ENCODE measurements at places on chromosomes 7 and 10.
A peak's percentile ranks its signal among the peaks of the same experiment; 100 is the strongest.

DNA sequence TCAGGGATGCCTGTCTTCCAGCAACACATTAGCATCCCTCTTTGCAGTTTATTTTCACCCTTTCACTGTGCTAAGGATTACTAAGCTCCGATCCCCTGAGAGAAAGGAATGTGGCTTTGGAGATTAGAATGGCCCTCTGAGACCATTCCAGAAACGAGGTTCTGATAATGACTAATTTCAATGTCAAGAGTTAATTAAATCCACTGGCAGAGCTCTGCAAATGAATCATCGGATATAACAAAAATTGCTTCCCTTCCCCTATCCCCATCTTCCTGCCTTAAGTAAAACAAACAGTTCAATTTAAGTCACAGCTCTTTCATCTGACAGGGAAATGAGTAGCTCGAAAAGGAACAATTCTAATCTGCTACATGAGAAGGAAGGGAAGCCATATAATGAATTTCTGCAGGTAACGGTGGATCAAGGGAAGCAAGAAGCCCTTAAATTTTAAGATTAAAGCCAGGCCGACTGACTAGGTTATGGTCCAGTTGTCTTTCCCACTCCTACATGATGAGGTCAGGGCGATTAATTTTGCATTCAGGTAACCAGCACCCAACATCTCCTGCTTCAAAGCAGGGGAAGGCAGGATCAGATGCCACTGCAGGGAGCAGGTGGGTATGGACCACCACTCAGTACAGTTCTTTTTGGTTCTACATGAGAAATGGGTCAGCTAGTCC lies 50.5 kb downstream of the MALSU1 start:
- DNase-seq, result no peak

DNA sequence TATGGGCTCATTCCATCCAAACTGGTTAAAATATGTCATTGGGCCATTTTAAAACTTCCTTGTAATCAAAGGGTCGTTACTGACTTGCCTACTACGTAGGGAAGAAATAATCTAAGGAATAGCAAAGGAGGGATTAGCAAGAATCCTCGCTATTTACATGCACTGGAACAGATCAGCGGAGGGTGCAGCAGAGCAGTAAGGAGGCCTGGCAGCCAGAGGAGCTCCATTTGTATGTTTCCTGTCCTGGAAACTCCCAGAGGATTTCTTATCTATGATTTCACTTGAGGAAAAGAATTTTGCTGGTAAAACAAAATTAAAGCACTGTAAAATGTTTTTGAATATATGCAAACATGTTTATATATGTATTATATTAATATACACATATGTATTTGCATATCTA lies 107.3 kb downstream of the TPK1 start:
- DNase-seq, result no peak

DNA sequence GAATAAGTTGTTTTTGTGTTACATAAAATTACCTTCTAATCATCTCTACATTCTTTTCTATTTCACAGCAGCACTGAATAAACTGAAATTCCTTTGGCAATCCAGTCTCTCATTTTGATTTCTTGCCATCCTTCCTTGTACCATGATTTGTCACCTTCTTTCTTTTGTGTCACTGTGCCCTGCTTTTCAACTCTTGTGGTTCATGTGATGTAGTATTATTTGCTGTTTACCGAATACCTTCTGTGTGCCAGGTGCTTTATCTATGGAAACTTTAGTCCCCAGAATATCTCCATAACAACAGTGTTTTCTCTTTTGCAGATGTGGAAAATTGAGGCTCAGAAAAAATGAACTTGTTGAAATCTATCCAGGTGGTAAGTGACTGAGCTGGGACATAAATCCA lies 220.3 kb downstream of the STK31 start:
- no peak for DNase-seq

DNA sequence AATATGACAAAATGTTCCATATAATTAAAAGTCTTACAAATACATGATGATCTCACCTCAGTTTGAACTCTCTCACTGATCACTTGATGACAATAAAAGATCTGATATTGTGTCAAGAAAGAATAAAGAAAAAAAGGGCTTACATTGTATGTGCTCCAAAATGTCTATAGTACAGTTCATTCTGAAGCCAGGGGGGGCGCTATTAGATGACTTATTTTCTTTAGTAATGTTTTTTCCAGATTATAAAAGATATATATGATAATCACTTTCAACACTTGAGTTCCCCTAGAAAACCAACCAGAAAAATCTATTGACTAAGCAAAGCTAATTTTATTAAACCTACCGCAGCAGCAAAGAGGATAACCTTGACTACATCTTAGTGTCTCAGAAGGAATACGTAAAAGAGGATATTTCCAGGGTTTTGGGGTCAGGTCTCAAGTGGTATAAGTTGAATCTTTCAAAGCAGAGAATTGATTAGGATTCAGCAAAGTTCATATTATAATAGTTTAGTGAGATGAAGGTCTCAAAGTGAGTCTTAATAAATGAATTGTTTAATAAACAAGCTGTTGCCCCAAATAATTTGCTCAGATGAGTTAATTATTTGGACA lies 55.8 kb downstream of the PTN start:
- DNase-seq, result no peak

GRCh38 chr7:155141562-155141961 lies 71.4 kb downstream of the HTR5A start:
- DNase-seq, result no peak

DNA sequence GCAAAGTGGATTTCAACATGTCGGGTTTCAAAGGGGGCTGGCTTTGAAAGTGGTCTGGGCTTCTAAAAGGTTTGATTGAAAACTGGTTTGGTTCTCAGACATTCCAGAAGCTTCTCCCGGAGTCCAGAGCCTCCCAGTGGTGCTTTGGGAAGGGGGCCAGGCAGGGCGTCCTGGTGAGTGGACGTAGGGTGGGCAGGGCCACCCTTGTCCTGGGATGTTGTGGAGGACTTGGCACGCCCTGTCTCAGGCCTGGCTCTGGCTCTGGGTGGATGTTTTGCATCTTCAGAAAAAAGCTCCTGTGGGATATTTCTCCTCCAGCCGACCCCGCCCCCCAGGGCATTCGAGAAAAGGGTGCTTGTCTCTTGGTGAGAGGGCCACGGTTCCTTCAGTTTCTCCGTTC lies 31.2 kb downstream of the GRIFIN start:
- no peak for DNase-seq

GRCh38 chr10:120824881-120825309 lies 26.3 kb upstream of the WDR11 start:
- no peak for DNase-seq

GRCh38 chr10:116111483-116112095 lies 161.4 kb downstream of the GFRA1 start:
- no peak for DNase-seq

DNA sequence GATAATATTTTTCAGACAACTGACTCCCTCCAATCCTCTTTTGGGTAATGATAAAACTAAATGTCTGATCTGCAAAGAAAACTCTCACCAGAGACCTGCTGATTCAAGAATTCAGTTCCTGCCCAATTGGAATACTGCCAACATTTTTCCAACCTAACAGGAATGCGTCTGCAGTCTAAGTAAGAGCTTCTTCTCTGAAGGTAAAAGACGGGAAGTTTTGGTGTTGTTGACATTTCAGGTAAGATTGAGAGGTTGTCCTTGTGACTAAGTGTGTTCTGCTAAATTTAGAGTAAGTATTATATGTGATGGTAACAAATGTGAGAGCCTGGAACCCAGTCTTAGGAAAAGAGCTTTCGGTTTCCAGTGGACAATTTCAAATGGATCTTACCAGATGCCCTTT lies 17.6 kb downstream of the IFIT5 start:
- no peak for DNase-seq

DNA sequence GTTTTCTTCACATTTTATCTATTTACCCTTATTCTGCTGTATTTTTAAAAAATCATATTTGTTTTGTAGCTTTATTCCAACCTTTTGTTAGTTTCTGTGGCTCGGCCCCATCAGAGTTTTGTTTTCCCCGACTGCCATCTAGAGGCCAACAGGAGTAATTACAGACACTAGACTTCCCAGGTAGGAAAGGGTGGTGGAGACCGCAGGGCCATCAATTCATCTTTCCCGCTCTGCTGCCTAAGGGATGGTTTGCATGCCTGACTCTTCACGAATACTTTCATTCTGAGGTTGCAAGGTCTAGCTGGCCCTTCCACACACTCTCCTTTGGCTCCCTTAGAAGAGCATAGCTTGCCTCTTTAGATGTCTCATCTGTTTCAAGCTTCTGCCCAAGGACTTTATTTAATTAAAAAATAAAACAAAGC lies 38.3 kb downstream of the LYZL2 start:
- DNase-seq, result no peak

GRCh38 chr7:114086914-114087652 lies 168.3 kb upstream of the PPP1R3A start:
- DNase-seq, result no peak

- DNase-seq, result no peak
Measured at GRCh38 chr10:99234791-99235657, 628 bp downstream of the HPSE2 start.

- no peak for DNase-seq
Measured at GRCh38 chr10:131018886-131019500, 292.5 kb downstream of the TCERG1L start.

DNA sequence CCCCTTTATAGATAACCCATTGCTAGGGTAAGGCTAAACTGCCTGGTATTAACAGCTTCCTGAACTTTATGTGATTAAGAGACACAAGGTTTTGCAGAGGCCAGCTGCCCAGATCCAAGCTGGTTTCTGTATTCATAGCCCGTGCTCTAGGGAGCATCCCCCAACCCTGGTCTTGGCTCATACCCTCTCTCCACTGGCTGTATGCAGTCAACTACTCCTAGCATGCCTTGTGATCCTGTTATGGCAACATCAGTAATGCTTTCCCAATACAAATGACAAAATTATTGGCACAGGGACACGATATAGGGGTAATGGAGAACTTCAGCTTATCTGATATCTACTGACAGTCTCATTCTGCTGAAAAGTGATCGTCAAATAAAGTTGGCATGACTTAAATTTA lies 202.8 kb upstream of the MKLN1 start:
- no peak for DNase-seq

DNA sequence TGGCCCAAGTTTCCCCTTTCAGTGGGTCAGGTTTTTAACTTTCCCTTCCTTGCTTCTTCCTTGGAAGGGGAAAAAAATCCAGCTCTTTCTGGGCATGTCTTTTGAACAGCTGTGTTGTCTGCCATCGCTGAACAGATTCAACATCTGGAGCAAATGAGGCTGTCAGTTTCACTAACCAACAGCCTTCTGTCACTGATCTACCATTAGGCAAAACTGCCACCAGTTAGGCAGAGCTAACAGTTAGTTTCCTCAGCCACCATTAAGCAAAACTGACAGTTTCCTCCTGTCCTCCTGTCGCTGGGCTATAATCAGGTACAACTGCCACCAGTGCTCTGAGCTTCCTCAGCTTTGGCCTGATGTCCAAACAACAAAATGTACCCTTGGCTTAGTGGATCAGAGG lies 81.9 kb downstream of the NPTX2 start:
- DNase-seq, result no peak

- DNase-seq, result no peak
Measured at GRCh38 chr10:104130041-104130440, 8.1 kb downstream of the SFR1 start.

GRCh38 chr7:82677493-82677892 lies 233.9 kb upstream of the CACNA2D1 start:
- peak; percentile 2 for DNase-seq

DNA sequence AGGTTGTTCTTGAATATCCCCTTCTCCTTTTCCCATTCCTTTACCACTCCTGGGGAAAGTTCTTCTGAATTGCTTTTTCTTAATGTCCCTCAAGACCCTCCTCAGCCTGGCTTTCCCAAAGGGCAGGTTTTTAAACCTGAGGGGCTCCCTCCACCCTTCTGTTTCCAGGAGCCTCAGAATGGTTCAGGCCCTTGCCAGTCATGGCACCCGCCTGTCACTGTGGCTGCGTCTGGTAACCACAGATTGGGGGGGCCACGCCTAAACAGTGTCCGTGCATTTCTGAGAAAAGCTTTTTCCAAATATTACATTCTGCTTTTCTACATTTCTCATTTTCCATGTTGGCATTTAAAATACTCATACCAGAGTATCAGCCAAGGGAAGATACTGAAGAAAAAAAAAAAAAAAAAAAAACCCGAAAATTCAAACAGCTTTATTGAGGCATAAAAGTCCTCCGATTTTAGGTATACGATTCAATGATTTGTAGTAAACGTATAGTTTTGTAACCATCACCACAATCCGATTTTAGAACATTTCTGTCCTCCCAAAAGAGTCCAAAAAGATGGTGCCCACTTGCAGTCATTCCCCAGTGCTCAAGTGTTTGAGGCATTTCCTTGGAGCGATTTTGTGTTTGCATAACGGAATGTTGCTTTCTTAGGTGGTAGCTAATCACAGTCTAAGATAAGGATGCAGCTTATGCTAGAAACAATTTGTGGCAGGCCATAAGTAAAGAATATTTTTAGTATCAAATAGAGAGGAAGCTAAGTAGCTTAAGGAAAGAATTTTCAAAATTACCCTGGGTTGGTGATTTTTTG lies 22.1 kb downstream of the HKDC1 start:
- no peak for DNase-seq

DNA sequence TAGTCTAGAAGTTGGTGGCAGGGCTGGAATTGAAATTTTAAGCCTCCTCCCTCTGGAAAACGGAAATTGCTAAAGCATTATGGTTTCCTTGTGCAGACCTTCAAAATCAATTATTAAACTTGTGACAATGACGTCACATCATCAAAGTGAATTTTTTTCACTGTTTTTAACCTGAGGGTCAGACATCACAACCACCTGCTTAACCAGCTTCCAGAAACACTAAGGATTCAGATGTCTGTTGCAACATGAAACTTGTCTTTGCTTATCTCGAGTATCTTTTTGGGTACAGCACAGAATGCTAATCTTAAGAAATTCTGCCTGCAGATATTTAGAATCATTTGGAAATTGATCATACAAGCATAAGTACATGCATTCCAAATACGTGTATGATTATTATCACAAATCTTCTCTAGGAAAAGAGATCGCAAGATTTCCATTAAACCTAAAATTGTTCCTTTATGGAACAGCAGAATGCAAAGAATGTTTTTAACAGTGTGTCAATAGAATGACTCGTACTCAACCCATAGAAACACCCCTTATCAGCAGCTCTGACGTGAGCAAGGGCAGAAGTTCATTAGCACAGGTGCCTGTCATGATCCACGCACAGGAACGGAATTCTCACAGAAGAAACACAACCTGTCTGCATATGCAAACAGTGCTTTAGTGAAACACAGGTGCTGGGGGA lies 4.1 kb upstream of the GTPBP4 start:
- no peak for DNase-seq

DNA sequence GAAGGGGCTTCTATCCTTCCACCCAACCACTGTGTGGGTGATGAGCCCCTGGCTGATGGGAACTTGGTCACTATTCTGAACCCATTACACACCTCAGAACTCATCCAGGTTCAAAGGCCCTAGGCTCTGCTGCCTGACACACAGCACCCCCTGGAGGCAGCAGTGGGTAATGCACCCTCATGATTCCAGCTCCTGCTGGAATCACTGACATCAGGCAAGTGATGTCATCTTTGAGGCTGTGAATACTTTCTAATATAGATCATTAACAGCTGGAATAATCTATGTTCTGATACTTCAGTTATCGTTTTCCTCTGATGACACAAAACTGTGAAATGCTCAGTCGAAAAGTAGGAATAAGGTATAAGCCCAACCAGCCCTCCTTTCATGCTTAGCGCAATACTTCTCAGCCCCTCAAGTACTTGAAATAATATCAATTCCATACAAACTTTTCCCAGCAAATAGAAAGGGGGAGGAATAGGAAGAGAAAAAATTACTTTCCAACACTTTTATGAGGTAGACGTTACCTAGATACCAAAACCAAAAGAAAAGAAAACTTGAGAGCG lies 7.5 kb upstream of the RBP3 start:
- DNase-seq, result peak; percentile 59

- DNase-seq, result no peak
Measured at GRCh38 chr10:123754123-123754522, 88.0 kb downstream of the GPR26 start.
